Bone marrow (tissue), 2 donors: ENCODE measurements at places on chromosomes 4 and X.

- no peak for DNase-seq
Observed at GRCh38 chr4:25782482-25782881, 80.3 kb downstream of the SEL1L3 start.

DNA sequence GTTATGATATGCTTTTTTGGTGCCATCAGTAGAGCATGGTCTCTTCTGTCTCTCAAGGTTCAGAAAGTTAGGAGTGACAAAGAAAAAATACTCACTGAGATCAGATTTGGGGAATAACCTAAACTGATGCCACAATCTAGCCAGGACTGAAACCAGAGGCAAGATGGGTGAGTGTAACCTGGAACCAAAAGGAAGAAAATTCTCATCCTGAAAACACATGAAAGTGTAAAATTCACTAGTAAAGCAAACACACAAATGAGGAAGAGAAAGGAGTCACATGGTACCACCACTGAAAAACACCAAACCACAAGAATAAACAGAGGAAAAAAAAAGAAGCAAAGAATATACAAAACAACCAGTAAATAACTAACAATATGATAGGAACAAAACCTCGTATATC lies 96.4 kb downstream of the ANXA10 start:
- DNase-seq = no peak

- no peak for DNase-seq
Observed at GRCh38 chrX:54640736-54641135, 110.7 kb downstream of the GNL3L start.

DNA sequence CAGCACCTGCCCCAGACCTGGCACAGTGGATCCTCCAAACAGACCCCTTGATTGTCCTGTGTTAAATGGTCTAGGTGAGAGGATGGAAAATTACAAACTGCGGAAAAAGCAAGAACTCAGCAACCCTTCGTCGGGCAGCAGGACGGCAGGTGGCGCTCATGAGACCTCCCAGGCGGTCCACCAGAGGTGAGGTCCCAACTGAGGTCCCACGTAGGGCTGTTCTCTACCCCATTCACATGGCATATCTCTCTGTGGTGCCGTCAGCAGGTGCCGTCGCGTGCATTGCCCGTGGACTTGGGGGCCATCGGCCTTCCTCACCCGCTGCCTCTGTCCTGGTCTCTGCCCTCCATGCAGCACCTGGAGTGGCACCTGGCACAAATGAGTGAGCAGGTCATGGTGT lies 88.2 kb downstream of the CRMP1 start:
- no peak for DNase-seq

GRCh38 chr4:141658309-141658708 lies 21.9 kb downstream of the IL15 start:
- DNase-seq = no peak

DNA sequence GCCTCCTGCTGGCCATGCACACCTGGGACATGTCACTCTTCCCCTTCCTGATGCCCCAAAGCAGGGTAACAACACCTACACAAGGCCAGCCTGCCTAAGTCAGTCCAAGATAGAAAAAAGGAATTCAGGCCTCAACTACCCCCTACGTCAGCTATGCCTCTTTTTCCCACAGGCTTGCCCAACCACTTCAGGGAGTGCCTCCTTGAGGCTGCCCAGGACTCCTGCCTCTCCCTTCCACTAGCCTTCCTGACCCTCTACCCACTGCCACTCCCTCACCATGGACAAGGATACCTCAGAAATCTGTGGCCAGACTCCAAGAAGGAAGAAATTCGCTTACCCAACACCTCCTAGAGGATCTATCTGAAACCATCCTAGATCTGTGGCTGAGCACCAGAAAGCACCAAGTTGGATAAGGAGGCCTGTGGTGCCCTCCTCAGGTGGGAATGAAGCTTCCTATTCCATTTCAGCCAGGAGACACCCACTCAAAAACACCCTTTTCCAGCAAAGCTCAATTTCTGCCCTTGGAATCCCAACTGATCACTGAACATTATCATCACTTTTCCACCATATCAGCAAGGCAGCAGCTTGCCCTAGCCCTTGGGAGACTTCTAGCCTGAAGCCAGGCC lies 1.8 kb downstream of the KDM5C start:
- DNase-seq = no peak
